ENCODE measurements at places on chromosomes 11 and 22. TPM values are rescaled to one million over a fixed set of nuclear protein-coding genes. Genes with fewer than 3 reads are reported as not detected.
A peak's percentile ranks its signal among the peaks of the same experiment; 100 is the strongest.

DNA sequence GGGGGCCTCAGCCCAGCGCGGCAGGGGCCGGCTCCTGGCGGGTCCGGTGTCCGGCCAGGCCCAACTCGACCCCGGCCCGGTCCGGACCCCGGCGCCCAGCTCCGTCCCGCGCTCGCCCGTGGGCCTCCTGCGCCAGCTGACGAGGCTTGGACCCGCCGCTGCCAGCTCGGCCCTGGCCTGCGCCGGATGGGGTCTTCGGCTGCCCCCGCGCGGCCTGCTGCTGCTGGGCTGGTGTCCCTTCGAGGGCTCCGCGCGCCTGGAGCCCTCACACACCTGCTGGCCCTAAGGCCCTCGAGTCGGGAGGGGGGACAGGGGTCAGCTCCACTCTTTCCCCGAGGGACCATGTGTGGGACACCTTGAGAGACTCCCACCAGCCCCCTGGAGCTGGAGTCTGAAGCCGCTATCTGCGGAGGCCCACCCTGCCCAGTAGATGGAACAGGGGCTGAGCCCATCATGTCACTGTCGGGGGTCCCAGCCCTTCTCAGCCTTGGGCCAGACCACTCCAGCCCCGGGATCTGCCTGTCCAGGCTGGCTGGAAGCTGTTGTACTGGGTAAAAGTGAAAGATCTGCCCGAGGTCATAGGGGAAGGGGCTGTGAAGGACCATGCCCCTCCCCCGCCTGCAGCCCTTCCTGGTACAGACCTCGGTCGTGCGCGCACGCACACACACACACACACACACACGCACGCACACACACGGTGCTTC lies 768 bp upstream of the CDKN1C start:
- DNase-seq: peak; percentile 55

- no peak for DNase-seq
These were observed 5.6 kb downstream of the MN1 start for GRCh38 chr22:27795696-27796517.

GRCh38 chr11:76850130-76850529 lies 10.6 kb upstream of the ACER3 start:
- DNase-seq: no peak

The PGGHG gene
- 2.8 TPM for total RNA-seq

DNA sequence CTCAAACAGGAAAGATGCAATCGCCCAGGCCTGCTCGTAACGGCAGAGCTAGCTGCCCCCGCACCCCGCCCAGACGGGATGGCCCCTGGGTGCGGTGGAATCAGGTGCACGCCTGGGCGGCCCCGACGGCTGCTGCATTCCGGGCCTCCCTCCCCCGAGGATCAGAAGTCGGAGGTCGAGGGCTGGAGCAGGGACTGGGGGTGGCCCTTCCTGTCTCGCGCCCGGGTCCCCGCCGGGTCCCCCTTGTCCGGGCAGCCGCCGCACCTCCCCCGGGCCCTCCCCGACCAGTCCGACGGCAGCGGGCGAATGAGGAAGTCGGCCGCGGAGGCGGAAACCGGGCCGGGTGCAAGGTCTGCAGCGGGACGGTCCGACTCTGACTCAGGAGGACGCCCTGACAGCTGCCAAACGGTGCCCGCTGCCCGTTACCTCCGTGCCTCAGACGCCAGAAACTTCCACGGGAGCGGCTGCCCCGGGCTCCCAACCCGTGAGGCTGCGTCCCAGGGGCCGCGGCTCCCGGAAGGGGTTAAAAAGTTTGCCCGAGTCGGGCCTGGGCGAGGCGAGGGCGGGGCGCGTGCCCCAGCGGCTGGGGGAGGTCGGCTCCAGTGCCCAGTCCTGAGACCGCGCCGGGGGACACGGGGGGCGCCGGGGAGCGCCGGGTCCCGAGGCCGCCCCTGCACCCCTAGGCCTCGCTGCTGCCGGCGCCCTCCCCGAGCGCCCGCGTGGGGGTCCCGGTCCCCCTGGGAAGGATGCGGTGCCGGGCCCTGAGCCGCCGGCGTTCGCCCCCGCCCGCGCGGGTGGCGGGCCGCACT lies 663 bp downstream of the MYH9 start:
- peak; percentile 79 for DNase-seq

DNA sequence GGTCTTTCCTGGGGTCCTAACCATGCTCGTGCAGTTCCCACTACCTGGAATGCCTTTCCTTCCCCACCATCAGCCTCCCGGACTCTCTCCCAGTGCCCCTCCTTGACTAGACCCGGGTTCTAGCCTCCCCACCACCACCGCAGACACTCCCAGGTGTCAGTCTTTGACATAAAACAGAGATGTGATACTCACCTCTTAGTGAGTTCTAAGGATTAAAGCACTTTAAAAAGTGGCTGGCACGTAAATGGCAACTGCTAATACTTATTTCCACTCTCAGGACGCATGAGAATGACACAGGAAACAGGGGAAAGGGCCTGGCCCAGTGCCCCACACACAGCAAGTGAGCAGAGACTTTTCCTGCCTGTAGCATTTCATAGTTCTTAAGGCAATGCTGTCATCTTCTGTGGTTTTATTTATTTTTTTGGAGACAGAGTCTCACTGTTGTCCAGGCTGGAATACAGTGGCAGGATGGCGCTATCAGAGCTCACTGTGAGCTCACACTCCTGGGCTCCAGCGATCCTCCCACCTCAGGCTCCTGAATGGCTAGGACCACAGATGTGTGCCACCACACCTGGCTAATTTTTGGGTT lies 1.9 kb upstream of the SLC25A45 start:
- peak; percentile 65 for DNase-seq

The MYEOV gene
- total RNA-seq: not detected

DNA sequence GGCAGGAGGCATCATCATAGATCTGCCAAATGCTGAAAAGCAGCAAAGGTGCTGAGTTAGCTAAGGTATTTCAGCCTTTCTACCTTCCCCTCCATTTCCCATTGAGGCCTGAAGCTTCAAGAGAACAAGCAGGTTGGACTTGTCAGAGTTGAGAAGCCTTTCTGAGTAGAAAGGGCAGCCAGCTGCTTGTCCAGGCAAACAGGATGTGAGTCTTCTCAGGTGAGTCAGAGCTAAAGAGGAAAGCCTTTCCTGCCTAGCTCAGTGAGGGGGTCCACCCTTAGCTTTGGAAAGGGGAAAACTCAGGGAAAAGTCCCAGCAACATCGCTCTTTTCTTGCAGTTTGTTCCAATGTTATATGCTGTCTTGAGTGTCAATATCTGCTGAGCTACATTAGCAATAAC lies 13.2 kb upstream of the MPZL2 start:
- DNase-seq: no peak

The TSSK2 gene
- not detected for total RNA-seq

DNA sequence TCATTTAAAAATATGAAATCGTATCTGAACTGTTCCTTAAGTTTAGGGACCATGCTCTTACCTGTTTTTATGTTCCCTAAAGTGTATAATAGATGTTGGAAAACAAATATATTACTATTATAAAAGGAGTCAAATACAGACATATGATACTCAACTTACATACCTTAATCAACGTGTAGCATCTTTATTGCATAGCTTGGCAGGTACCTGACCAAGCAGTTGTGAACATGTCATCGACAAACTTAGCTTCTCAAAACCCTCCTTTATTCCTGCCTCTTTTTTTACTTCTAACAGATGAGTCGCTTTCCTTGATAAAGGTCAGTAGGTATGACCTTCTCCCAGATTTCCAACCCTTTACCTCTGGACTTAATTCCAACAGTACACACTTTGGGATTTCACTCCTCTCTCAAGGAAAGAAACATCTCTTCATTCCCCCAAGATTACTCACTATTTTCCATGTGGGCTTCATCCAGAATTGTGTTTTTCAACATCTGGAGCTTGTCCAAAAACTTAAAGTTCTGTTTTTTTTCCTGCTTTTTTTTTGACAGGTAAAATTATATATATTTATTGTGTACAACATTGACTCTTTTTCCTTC lies 11.9 kb downstream of the HIPK3 start:
- no peak for DNase-seq

GRCh38 chr22:25540166-25540907 lies 24.1 kb upstream of the GRK3 start:
- DNase-seq: no peak

DNA sequence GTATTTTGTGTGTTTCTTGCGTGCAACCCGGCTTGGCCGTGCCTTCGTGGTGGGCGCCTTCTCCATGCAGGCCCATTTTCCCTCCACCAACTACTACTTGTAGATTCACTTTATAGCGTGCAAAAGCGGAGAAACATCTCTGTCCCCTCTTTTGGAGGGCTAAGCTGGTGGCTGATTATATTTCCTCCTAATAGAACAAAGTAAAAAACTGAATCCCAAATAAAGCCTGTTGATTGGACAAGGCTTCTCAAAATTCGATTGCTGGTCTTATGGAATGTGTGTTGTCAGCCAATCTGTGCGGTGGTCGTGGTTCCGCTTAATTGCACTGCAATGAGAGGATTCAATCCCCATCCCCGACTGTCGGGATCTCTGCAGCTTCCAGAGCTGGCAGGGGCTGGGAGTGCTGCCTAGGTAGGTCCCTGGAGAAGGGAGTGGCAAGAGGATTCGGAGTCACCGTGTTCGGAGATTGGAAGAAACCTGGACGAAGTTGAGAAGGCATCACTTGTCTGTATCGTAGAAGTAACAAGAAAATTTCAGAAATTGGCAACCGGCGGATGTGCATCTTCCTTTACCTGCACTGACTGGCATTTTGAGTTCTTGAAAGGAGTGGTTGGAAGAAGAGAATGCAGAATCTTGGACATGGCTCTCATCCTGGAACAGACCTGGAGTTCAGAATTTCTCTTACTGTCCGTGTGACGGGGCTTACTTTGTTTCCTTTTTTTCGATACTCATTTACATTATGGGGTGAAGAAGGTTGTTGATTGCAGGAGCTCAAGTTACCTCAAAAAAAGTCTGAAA lies 1.1 kb downstream of the HMGXB4 start:
- peak; percentile 13 for DNase-seq

DNA sequence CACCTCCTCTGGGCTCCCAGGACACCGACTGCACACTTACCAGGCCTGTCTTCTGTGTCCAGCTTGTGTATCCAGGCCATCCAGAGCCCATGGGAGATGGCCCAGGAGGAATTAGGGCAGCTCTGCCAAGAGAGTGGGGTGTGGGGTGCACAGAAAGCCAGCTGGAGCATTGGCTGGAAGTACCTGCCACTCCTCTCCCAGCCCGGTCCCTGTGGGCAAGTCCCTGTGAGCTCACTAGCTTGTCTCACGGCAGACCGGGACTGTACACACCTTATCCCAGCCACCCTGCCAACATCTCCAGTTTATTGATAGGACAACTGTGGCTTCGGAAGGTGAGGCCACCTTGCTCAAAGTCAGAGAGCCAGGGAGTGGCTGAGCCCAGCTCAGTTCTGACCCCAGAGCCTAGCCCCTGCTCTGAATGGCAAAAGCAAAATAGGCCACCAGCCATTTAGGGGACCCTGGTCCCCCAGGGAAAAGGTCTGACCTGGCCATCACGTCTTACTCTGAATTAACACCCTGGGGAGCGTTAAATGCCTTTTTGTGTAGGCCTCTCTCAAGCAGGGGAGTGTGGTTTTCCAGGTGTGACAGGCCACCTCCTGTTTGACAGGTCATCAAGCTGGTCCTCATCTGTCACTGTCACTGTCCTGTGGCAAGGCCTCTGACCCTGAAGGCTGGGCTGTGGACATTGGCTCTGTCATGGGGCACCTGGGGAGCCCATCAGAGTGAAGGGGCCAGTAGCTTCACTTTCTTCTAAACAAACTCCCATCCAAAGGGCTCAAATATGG lies 15.1 kb downstream of the UQCR10 start:
- peak; percentile 84 for DNase-seq

DNA sequence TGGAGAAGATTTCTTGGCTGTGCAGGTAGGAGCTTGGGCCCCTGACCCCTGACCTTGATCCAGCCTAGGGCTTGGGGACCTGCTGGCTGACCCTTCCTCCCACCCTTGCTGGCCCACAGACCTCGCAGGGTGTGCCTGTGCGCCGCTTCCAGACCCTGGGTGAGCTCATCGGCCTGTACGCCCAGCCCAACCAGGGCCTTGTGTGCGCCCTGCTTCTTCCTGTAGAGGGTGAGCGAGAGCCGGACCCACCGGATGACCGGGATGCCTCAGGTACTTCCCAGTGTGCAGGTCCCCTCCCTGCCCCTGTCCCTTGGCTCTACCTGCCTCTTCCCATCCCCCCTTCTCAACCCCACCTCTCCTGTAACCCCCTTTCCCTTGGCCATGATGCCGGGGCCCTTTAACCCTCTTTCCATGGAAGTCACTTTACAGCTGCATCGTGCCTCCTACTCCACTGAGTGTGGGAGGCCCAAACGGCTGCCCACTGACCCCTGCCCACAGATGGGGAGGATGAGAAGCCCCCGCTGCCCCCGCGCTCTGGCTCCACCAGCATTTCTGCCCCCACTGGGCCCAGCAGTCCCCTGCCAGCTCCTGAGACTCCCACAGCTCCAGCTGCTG lies 3.8 kb downstream of the INPPL1 start:
- DNase-seq: no peak

- DNase-seq: no peak
These were observed 243.4 kb downstream of the NXPE2 start for GRCh38 chr11:114921697-114922096.

DNA sequence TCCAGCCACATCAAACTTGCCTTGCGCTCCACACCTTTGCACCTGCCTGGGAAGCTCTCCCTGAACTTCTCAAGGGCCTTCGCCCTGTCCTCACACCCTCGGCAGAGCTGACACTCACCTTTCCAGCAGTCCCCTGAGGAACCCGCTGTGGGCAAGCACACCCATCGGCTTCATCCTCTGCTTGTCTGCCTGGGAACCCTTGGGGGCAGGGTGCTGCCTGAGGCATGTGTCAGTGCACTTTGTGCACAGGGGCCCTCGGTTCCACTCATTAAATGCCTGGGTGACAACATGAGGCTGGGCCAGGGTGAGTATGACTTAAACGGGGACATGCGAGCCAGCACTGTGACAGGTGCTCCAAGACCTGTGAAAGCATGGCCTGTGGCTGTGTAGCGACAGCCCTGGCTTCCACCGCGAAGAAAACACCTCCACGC lies 2.6 kb upstream of the LRFN4 start:
- DNase-seq: no peak

GRCh38 chr11:959608-960007 lies 33.9 kb downstream of the AP2A2 start:
- DNase-seq: no peak

DNA sequence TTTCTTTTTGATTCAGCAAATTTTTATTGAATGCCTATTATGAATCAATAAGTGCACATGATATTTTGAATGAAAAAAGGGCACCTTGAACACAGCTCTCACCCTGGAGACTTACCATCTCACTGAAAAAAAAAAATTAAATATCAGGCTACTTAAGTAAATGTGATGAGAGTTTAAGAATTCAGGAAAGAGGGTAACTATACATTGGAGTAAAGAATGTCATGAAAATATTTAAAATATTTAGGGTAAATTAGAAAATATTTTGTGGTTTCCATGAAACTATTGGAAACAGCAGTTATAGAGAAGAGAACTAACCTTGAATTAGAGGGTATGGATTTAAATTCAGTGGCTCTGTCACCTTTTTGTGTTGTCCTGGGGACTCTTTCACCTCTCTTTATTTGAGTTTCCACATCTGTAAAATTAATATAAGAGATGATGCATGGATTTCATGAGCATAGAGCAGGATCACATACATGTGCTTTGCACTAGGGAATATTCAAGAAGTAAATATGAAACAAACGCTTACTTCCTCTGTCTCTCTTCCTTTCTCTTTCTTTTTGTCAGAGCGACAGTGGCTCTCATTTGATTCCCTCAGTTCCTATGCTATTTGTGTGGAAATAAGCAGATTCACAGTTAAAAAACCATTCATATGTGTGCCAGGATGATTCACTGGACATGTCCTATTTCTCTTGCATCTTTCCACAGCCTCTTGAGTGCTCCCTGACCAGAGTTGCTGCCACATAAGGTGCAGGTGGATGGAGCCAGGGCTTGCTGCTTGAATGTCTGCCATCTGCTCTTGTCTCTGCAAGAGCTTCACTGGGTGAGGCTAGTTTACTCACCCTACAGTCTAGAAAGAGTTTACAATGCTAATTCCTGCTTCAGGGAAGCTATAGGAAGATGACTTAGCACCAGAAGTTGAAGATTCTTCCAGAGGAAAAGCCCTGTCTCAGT lies 533.1 kb downstream of the ETS1 start:
- no peak for DNase-seq

The LAYN gene
- total RNA-seq: 5.4 TPM

Data from adrenal gland (tissue), 19 donors.